Glomerular endothelial cell (primary cell): ENCODE measurements at places on chromosomes 12 and 14. TPM values are rescaled to one million over a fixed set of nuclear protein-coding genes. Genes with fewer than 3 reads are reported as not detected.

SERPINA12 gene
- not detected in 2 replicates for total RNA-seq

GRCh38 chr14:99522457-99522891 lies 41.3 kb downstream of the CCNK start:
- DNase-seq, result no peak

- DNase-seq, result no peak
Measured at GRCh38 chr14:59294662-59294992, 106.2 kb downstream of the DAAM1 start.

DNA sequence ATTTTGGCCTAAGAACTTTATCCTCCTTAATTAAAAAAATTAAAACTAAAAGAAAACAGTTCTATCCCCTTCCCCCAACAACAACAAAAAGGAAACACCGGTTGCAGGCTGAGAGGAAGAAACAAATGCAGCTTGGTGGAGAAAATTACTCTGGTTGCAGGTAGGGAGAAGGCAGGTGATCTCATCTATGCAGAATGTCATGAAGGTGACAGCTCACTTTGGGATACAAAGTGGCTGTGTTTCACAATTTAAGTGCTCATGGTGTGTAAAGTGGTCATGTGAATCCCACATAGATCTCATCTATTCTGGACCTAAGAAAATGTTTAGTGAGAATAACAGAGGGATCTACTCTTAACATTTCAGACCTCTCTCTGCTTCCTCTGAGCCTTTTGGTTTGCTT lies 219.7 kb upstream of the PKP2 start:
- DNase-seq, result no peak

DNA sequence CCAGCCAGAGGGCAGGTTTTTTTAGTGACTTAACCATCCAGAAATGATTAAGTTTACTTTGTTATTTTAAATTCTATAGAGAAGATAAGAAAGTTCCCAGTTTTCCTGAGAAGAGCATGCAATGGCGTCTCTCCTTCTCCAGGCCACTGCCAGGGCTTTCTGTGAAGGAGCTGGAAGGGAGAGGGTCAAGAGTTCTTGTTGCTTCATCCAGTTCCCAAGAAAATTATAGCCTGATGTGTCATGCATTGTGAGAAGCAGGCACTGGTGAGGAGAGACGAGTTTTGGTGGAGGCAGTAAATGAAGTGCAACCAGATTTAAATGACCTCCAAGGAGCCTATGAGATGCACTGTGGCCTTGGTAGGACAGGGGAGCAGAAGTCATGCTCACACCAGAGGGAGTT lies 14.2 kb downstream of the ELK3 start:
- DNase-seq, result no peak

GSG1 gene
- total RNA-seq, result 0.10 TPM in 1 of 2 replicates, not detected in the other

EXOC3L4 gene
- total RNA-seq, result not detected in 2 replicates
